Heart left ventricle (tissue), 16 donors: ENCODE measurements at places on chromosomes 3 and 15. TPM values are rescaled to one million over a fixed set of nuclear protein-coding genes. Genes with fewer than 3 reads are reported as not detected.

DNA sequence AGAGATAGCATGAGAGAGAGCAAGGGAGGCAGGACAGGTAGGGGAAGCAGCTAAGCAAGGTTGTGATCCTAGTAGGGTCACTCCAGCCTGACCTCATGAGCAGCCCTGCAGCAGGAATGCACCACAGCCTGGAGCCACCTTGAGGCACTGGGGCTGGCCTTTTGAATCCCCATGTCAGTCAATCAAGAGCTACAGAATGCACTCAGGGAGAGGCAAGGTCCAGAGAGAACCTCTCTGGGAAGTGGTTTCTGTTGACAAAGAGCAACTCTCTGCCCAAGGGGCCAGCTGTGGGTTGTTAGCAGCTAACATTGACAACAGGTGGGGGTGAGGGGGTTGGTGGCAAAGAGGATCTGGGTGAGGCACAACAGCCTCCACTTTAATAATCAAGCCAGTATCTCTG, 54.6 kb downstream of the TRANK1 start:
- no peak for DNase-seq

- no peak for DNase-seq
Measured at GRCh38 chr3:78698431-78698830, 1069.4 kb downstream of the ROBO1 start.

DNA sequence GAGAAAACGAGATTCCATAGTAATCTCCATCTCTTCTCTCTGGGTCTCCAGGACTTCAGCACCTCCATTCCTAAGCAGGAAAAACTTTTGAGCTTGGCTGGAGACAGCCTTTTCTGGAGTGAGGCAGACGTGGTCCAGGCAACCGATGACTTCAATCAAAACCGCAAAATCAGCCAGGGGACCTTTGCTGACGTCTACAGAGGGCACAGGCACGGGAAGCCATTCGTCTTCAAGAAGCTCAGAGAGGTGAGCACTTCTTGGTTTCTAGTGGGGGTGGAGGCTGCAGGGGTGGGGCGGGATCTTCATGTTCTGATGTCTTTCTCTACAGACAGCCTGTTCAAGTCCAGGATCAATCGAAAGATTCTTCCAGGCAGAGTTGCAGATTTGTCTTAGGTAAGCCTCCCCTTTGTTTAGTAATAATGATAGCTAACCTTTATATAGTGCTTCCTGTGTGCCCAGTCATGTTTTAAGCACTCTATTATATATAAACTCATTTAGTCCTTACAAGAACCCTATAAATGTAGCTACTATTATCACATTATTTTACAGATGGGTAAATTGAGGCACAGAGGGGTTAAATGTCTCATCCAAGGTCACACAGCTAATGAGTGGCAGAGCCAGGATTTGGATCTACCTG, 35.0 kb upstream of the TATDN2 start:
- no peak for DNase-seq

DNA sequence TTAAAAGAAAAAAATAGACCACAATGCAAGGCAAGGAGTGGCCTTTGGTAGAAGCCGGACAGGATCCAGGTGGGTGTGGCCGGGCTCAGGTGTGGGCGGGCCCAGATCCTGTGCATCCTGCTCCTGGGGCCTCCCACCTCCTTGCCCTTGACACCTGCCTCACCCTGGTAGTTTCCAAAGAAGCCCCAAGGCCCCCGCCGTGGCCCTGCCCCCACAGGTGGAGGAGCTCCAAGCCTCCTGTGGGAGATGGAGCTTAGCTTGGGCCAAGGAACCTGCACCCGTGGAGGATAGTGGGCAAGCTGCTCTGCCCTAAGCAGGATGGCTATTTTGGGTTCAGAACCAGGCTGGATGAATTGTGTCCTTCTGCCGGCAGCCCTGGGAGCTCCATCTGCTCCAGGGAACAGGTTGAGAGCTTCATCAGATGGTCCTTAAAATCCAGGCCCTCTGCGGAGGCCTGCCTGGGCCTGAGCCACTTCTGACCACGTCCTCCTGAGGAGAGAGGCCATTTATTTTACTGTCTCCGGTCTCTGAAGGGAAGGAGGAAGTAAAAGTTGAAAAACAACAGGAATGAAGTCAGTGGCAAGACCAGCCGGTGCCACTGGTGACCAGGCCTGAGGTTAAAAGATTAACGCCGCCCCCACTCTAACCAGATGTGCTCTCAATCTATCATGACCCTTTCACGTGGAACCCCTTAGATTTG, 53.9 kb upstream of the KLF13 start:
- peak; percentile 8 for DNase-seq

The GPR160 gene
- 0.72 TPM for total RNA-seq

The MEIS2 gene
- total RNA-seq, result 38.3 TPM

DNA sequence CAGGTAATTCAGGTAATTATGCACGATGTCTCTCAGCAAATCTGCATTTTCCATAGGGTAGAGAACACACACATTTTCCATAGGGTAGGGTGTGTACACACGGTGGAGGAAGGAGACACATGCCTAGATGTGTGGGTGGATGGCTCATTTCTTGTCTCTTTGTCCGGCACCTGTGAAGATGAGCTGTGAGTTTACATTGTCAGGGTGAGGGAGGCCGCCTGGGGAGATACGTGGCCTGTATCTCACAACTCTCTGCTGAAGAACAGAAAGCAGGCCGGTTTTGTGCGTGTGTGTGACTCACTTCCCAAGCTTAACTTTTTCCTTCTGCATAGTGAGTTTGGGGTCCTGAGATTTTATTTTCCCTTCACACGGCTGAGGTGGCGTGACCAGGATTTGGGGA, 60.3 kb downstream of the SLC6A6 start:
- DNase-seq, result no peak

GRCh38 chr15:39128746-39129145, 452.1 kb upstream of the THBS1 start:
- no peak for DNase-seq

DNA sequence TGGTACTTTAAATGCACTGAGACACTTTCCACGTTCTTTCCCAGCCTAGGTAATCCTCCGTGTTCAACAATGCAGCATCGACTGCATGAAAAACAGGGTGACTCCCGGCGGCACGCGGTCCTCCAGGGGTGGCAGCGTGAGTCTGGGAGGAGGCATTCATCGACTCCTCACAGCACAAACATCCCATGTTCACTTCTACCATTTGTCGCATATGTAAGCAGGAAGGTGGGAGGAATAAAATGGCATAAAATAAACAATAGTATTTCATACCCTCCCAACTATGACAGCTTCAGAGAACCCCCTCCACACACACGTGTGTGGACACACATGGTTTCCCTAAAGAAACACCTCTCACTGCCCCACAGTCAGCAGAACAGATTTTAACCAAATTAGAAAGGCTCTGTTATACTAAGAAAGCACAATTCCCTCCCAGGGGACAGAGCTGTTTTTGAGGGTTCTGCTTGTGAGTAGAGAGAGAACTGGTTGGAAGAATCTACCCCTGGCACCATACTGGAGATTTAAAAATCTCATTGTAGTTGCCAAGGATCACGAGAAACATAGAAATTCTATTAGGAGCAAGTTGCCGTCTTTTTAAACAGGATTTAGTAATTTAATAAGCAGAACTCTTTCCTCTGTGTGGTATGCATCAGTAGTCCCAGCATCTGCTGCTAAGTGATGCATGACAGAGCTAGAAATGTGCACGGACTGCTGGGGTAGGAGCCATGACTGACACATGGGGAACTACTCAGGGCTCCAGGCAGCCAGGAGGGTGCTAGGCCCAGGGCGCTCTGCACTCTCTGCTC, 6.0 kb downstream of the FAM43A start:
- DNase-seq, result no peak

The ZNF770 gene
- 39.1 TPM for total RNA-seq

The SERINC4 gene
- total RNA-seq, result not detected

DNA sequence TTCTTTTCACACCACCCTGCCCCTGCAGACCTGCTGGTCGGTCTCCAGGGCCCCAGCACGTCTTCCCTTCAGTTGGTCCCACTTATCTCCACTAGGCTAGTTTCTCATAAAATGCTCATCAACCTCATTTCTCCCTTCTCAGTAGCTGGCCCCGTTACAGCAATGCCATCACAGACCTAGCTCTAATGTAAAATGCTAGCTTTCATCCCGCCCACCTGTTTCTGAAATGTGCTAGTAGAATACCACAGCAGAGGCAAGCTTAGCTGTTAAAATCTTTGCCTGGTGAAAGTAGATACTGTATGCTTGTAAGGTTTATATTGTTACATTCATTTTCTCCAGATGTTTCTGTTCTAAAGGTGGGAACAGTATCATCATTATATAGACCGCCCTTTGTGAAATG, 13.1 kb downstream of the MKRN2OS start:
- no peak for DNase-seq

DNA sequence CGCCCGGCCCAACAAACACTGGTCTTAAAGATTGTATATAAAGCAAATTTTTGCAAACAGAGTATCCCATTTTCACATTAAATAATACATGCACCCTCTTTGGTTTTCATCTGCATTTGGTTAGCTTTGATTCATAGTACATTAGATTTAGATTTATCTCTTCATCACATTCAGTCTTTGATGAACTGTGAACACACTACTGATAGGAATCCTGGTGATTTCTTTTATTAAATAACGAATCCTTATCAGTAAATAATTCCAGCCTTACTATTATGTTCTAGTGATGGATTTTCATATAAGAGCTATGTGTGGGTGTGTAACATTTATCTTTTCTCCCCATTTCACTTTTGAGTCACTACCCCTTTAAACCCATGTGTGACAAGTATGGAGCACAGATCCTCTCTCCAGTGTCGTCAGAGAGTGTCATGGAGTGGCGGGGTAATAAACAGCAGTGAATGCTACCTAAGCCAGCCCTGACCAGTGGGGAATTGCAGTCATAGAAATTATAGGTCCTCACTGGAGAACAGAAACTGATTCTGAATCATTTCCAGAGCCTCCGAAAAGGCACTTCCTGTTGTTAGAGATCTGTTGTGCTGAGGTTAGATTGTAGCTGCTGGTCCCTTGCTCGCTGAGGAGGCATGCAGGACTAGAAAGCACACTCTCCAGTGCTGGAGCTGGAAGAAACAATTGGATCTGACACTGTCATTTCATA, 22.0 kb downstream of the SLC7A14 start:
- no peak for DNase-seq

The RAB6B gene
- total RNA-seq, result 16.4 TPM

DNA sequence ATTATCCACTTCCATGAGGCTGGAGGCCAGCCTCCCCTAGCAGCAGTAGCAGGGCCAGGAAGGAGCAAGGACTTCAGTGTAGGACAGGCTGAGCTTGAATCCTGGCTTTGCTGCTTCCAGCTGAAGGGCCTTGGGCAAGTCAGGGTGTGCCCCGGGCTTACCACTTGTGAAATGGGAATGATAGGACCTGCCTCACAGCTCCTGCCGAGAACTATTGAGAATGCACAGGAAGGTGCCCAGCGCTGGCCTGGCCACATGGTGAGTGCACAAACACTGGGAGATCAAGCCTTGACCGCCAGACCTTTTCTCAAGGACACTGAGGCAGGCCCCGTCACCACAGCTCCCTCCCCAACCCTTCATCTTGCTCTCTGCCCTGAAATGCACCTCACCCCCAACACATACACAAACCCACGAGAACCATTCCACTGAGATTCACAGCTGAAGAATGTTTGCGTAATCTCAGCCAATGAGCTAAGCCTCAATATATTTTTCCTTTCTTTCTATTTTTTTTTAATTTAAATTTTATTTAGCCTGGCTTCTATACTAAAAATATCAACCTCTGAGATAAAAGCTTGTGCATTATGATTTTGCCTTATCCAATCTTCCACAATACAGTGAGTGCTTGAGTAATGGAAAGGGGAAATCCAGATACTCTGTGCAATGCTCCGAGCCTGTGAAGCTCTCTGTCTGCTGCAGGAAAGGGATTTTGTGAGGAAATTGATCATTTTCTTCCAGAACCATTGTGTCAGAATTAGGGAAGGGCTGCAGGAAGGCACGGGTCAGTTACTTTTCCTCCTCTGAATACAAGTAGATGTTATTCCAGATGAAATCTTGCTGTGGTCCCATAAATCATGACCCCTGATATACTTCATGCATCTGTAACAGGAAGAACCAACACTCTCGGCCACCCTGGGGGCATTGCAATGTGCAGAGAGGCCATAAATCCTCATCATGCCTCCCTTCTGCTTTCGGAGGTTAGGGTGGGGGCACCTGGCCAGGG, 193.9 kb downstream of the TLE3 start:
- no peak for DNase-seq

- no peak for DNase-seq
Measured at GRCh38 chr3:159721324-159721723, 267.3 kb upstream of the IL12A start.

The PIK3R4 gene
- 15.7 TPM for total RNA-seq
